ENCODE measurements at places on chromosomes 6 and 20.
A peak's percentile ranks its signal among the peaks of the same experiment; 100 is the strongest.

DNA sequence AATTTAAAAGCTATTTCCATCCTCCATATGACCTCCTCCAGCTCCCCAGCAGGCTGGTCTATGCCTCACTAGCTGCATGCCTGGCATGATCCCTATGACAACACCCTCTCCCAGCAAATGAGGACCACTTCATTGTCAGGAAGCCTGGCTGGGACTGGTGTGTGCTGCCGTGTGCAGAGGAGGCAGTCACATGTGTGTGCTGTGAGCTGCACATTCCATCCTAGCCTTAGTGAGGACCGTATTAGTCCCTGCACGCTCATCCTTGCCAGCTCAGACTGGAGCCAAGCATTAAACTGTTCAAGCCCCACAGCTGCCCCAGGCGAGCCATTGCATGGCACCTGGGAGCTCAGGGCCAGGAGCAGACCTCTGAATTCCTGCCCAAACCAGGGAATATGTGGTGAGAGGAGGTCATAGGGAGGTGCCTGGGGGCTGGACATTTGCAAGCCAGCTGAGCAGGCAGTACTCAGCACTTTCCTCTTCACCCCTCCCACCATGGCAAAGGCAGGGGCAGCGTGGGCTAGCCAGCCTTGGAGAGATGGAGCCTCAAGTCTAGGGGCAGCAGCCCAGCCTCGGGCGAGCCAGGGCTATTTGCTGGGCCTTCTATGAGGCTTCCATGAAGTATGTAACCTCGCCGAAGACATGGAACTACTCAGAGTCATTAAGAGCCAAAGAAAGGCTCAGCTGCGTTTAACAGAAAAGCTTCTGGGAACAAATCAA is 8.7 kb upstream of the CCN5 start:
- no peak for DNase-seq

DNA sequence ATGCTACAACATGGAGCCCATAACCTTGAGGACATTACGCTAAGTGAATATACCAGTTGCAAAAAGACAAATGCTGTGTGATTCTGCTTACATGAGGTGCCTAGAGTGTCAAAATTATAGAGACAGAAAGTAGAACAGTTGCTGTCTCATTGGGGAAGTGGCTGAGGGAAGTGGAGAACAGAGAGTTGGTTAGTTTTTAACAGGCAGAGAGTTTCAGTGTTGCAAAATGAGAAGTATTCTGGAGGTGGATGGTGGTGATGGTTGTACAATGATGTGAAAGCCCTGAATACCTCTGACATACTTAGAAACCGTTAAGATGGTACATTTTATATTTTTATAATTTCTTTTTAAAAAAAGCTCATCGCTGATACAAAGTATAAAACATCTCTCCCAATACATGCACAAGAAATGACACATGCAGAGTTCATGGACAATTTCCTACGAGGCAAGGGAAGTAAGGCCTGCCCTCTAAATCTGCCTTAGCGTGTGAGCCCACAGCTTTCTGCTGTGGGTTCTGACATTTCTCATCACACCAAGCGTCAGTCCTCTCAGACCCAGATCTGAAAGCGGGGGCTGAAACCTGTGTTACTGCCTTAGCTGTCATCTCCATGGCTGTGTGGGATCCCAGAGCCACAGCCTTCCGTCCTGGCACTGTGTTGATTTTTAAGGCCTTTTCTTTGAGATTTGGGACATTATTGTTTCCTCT is 126.0 kb downstream of the RNASET2 start:
- DNase-seq: peak; percentile 68

GRCh38 chr6:736657-737446 is 43.9 kb upstream of the EXOC2 start:
- no peak for DNase-seq

DNA sequence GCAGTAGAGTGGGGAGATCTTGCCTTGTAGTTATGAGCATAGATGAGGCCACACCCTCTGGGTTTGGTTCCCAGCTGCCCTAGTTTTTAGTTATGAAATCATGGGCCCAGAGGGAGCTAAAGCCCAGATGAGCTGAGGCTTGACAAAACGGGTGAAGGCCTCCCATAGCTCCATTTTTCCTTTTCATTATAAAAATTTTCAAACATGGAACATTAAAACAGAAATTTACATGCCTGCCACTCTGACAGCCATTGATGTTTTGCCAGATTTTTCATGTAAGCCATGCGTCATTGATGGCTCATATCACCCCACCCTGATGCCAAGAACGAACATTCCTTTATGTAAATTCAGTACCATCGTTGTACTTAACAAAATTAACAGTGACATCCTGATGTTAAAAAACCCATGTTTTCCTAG is 67.9 kb downstream of the IGF2R start:
- no peak for DNase-seq

- no peak for DNase-seq
These were observed 223.0 kb downstream of the NKAIN2 start for GRCh38 chr6:124026694-124027093.

DNA sequence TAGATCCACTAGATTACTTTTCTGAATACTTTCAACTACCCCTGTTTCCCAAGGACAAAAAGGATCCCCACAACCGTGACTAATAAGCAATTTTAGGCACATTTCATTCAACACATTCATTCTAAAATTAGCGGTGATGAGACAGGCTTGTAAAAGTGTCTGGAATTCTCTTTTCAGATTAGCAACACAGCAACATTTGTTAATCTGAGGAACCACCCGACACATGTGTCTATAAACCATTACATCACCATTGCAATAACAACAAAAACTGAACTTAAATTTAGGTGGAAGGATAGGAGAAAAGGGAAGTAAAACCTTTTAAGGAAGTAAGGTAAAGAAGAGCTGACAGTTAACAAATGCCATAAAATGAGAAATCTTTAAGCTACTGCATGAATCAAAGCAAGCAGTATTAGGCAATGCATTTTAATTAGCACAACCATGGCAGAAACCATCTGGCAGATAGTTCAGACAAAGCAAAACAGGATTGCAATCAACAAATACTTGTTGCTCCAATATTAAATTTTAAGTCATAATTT is 49.1 kb downstream of the MAP3K7 start:
- peak; percentile 88 for DNase-seq

DNA sequence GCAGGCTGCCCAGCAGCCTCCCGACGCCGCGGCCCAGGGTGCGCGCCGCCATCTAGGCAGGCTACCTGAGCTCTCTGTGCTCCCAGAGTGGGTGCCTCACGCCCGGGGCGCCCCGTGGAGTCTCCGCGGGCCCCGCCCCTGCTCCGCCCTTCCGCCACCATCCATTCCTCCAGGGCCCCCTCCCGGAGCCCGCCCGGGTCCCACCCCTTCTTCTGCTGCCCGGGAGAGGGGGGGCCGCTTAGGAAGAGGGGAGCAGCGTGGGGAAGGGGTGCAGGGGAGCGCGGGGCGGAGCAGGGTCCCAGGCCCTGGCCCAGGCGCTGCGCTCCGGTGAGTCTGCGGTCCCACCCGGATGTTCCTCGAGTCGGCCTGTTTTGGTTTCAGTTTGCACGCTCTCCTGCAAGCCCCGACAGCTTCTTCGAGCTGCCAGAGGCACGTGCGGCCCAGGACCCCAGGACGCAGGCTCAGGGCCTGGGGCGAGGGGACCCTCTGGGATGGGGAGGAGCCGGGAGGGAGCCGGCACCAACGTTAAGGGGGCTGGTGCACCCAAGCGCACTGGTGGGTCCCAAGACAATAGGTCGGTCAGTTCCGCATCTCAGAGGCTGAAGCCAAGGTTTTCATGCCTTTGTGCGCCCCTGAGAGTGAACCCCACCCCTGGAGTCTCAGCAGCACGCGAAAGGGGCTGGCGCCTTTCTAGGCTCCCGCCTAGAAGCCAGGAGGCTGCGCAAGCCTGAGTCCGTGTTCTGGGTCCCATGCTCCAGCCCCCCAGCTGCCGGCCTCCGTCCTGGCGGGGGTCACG is at the start of gene ACSS1:
ACSS1 (minus strand) TSS at position 89 of the 796 bp plus-strand sequence; CDS start at position 52, 37 bp downstream.
- DNase-seq: no peak

DNA sequence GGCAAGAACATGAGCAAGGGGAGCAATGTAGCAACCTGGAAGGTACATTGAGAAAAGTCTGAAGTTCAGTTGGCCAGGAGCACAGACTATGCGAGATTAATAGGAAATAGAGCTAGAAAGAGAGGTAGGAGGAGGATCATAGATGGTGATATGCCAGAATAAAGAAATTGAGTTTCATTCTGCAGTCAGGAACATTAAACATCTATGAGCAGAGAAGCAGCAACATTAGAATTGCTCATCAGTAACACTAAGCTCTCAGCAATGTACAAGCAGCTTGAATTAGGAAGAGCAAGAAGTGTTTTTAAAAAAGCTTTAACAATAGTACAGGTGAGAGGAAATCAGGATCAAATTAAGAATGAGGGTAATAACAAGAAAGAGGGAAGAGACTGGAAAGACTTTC is 467.9 kb downstream of the PHF3 start:
- DNase-seq: no peak

DNA sequence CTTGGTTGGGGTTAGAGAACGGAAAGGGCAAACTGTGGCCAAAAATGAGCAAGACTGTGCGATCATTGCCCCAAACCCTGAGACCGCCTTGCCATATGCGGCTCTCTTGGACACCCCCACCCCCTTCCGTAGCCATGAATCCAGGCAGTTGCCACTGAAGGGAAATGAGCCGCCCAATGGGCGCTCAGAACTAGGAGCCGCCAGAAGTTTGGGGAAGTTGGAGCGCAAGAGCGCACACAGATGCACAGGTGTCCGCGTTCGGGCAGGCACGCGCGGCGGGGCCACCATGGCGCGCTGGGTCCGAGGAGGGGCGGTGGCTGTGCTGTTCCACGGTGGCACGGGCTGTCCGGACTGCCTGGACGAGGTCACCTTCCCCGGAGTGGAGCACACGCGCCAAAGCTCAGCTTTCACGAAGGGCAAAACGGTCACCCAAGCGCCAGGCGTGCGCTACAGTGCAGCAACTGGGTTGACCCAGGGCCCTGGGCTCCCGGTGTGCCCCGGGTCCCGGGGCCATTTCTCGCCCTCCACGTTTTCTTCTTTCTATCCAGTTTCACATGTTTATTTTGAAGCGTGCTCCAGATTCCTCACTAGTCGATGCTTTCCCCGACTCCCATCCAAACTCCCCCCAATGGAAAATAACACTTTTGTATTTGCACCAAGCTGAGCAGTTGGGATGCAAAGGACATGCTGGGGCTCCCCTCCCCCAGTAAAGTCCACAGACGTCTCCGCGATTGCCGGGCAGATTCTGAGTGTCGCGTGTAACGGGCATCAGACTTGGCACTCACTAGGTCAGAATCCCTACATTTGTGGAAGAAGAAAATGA is 906 bp upstream of the PDE10A start:
- no peak for DNase-seq

- no peak for DNase-seq
These were observed 66.0 kb downstream of the GPR6 start for GRCh38 chr6:110044096-110044495.

- no peak for DNase-seq
These were observed 1.3 kb downstream of the GUCA1B start for GRCh38 chr6:42193491-42193894.

GRCh38 chr6:31055441-31055840 is 45.2 kb downstream of the MUC22 start:
- DNase-seq: no peak

GRCh38 chr20:37849156-37849555 is 53.8 kb upstream of the VSTM2L start:
- no peak for DNase-seq

GRCh38 chr20:51854921-51855320 is 52.6 kb upstream of the SALL4 start:
- no peak for DNase-seq

DNA sequence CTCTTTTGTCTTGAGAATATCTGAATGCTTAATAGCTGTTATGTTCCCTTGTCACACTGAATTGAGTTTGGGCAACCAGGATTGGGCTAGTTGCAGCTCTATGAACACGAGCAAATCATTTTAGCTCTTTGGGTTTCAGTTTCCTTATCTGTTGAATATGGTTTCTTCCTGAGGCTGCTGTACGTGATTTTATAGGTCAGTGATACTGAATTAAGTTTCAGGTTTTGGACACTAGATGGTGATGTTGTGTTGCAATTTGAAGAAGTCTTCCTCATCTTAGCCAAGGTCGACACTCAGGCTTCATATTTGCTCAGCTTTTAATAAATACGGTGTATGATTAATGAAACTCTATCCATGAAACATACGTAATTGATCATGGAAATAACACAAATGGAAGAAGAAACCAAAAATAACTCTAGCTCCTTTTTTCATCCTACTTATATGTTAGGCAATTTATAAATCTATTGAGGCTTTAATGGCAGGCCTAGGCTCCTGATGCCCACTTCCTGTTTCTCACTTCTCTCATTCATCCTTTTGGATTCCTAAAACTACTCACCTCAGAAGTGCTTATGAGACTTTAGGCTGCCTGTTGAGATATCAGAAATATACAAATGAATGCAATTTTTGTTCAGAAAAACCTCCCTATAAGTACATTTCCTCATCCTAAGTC is 354.1 kb upstream of the MAP3K7 start:
- DNase-seq: peak; percentile 48

GRCh38 chr6:121413879-121414278 is 21.6 kb upstream of the GJA1 start:
- no peak for DNase-seq

- DNase-seq: no peak
These were observed 280 bp downstream of the SPATA2 start for GRCh38 chr20:49915118-49915379.

DNA sequence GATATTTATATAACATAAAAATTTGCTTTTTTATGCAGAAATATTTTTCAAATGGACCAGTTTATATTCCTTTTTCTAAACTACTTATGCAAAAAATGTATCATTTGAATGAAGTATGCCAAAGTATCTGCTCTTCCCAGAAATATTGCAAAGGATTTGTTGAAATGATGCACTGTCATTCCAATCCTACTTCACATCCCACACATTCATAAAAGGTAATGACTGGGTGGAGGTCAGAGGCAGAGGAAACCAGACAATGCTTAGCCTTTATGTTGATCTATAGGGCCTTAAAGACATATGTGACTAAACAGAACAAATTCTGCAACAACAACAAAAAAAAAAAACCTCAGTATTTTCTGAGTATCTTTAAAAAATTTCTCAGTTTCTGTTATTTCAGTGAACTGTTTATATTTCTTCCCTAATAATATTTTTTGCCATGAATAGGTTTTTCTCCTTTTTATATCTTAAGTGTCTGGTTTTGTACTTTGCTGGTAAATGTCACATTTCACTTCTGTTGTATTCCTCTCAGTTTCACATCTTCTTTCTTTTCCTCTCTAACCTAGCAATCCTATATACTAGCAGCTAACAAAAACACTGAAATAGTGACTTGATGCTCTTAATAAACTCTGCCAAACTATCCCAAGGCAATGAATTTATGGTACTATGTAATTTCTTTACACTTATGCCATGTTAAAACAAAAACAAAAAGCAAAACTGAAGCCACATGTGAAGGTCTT is 374.1 kb downstream of the BCKDHB start:
- no peak for DNase-seq

- no peak for DNase-seq
These were observed 155.0 kb downstream of the RNGTT start for GRCh38 chr6:88808381-88808780.

DNA sequence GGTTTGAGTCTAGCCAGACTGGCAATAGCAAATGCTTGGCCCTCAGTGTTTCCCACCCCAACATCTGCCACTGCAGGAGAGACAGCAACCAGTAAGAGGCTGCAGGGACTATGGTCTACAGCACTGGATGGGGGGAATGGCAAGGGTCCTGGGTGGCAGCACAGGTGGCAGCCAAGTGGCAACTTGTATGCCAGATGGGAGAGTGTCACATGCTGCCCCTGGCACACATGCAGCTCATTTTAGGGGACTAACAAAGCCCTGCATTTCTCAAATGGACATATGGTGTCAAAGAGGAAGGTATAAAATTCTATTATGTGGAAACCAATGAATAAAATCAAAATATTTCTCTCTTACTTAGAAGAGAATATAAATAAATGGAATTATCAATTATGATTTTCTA is 298.7 kb upstream of the MARCKS start:
- DNase-seq: no peak

GRCh38 chr20:37518059-37518458 is 3.0 kb upstream of the NNAT start:
- no peak for DNase-seq
